ENCODE measurements at places on chromosomes 6 and 20.

- DNase-seq, result no peak
These were observed 8.0 kb upstream of the PMEPA1 start for GRCh38 chr20:57717797-57718196.

GRCh38 chr20:57622579-57623381, 2.6 kb upstream of the ZBP1 start:
- DNase-seq, result peak; percentile 48

- DNase-seq, result no peak
These were observed 9.7 kb upstream of the LPIN3 start for GRCh38 chr20:41330941-41331340.

GRCh38 chr20:19976595-19977372, 40.4 kb upstream of the NAA20 start:
- no peak for DNase-seq

GRCh38 chr20:43766385-43766784, 39.6 kb upstream of the GTSF1L start:
- no peak for DNase-seq

DNA sequence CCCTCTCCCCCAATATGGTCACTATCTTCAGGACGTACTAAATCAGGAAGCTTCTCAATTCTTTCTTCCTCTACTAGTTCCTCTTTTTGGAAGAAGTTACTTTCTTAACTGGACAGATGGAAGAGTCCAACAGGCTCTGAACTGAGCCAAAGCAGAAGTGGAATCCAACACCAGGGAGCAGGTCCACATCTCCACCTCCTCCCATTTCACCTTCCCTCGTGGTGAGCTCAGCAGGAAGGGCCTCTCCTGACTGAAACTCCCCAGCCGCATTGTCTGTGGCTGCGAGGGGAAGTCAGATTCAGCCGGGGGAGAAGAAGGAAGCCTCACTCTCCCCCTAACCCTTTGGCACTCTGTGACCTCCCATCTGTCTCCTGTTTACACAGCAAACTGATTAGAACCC, 63.8 kb upstream of the UST start:
- DNase-seq, result no peak

DNA sequence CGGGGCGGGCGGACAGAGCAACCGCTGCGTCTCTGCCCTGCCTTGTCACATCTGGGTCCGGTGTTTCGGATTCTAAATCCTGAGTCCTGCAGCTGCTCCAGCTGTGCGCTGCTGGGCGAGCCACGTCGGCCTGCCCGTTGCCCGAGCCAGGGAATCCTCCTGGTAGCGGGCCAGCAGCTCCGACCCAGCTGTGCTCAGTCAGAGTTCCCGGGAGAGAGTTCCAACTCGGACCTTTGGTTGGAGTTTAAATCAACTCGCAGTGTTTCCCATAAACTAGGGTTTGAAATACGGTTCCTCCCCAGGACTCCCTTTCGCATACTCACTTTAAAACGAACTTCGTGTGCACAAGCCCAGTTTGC, 315 bp upstream of the PDE10A start:
- DNase-seq, result no peak

DNA sequence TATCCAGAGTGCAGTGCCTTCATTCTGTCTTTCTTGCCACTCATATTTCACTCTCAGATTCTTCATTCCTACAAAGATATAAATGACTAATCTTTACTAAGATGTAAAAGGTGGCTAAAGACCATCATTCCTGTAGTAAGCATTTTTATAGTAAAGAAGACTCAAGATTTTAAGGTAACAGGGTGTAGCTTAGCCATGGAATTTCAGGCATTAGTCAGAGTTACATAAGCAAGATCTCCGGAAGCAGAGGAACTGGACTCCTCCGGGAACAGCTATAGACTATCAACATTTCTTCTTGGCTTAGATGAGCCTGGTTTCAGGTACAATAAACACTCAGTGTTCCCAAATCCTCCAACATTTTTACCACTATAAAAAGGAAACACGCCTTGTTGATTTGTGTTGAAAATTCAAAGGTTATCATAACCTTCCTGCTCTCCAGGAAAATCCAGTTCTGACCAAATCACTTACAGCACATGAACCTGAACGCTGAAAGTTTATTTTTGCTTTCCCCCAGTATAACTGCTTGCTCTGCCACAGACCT, 23.7 kb downstream of the SERPINB1 start:
- no peak for DNase-seq

DNA sequence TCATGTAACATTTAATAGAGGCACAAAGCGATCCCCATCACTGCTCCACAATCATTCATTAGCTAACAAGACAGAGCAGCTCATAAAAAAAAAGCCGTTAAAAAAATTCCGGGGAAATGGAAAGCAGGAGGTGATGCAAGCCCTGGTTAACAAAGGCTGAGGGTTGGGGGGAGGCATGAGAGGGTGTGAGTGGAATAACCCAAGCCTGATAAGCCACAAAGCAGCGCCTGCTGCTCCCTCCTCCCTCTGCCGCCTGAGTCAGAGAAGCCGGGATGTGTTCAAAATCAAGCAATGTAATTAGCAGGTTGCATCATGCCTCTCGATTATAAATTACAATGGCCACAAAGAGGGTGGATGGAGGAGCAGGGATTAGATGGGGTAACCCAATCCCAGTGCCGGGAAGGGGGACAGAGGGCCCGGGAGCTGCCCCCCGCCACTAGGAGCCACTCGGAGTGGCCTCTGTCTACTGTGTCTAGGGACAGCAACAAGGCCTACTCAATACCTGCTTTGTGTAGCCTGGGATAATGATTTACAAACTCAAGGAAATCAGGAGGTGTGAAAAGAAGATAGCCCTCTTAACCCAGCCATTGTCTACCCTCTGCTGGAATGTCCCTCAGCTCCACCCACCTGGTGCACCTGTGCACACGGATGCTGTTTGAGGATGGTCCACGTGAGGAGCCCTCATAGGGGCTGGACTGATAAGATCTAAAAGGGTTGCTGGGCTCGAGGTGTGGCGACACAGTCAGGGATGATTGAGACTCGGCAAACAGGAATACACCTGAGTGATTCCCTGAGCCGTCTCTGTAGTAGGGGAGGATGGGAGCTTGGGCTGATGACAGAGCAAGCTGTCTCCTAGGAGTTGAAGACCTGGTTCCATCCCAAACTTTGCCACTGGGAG, 156.9 kb downstream of the VEGFA start:
- no peak for DNase-seq

GRCh38 chr6:170128811-170129681, 161.8 kb downstream of the DLL1 start:
- no peak for DNase-seq

DNA sequence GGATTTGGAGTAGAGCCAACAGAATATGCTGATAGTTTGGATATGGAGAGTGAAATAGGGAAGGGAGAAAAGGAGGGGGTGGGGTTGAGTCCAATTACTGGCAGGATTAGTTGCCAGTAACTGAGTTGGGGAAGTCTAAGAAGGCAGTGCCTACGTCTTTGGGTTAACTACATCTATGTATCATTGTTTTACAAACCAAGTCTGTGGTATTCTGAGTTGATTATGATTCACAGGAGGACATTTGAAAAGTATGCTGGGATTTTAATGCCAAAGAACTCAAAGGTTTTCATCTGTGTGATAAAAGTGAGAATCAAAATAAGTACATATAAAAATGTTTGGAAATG, 14.7 kb downstream of the DSE start:
- DNase-seq, result no peak

- no peak for DNase-seq
These were observed 130.9 kb downstream of the TRMT11 start for GRCh38 chr6:126117251-126117650.

GRCh38 chr20:58219342-58219700, 9.1 kb downstream of the ANKRD60 start:
- no peak for DNase-seq

GRCh38 chr20:19633985-19634384, 124.1 kb upstream of the RIN2 start:
- no peak for DNase-seq

- DNase-seq, result no peak
These were observed 559.5 kb downstream of the UTRN start for GRCh38 chr6:144844596-144844995.

GRCh38 chr6:156595476-156595875, 181.7 kb upstream of the ARID1B start:
- no peak for DNase-seq

GRCh38 chr20:11445161-11445560, 472.5 kb upstream of the BTBD3 start:
- no peak for DNase-seq

DNA sequence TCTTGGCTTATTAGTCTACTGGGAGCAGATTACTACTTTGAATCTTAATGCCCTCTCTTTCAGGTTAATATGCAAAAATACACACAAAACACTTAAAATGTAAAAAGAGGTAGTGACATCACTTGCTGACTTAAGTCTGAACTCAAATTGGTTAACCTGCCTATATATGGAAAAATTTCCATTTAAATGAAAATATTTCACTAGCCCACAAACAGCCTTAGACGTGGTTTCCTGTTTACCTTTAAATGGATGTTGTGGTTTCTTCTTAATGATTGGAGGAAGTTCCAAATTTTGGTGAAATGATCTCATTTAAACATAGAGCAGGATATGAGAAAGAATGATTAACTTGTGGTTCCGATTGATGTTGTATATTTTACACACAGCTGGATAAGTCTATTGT, 553.7 kb downstream of the CD109 start:
- no peak for DNase-seq
